ENCODE measurements at places on chromosomes 2 and 18.
A peak's percentile ranks its signal among the peaks of the same experiment; 100 is the strongest.

GRCh38 chr2:21052044-21052443, 8.2 kb upstream of the APOB start:
- DNase-seq = peak; percentile 10

GRCh38 chr18:13398631-13399030, 180.1 kb downstream of the LDLRAD4 start:
- DNase-seq = no peak

- no peak for DNase-seq
Observed at GRCh38 chr2:126752876-126753275, 96.9 kb downstream of the GYPC start.

DNA sequence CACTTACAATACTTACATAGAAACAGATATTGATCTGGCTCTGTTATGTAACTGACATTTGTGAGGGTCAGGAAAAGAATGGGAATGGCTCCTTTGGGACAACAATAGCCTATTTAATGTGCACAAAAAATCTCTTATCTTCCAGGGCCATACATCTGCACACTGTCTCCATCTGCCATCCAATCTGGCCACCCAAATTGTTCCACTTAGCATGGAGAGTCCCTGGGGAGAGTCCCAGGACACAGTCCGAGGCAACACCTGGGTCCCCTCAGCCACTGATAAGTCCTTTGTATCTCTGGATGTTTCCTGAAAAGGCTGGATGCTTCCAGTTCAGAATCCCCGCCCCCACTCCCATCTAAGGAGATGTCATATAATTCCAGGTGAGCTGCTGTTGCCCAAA, 274.2 kb upstream of the NCKAP5 start:
- DNase-seq = no peak

GRCh38 chr2:226622484-226622883, 177.1 kb downstream of the IRS1 start:
- DNase-seq = peak; percentile 50

DNA sequence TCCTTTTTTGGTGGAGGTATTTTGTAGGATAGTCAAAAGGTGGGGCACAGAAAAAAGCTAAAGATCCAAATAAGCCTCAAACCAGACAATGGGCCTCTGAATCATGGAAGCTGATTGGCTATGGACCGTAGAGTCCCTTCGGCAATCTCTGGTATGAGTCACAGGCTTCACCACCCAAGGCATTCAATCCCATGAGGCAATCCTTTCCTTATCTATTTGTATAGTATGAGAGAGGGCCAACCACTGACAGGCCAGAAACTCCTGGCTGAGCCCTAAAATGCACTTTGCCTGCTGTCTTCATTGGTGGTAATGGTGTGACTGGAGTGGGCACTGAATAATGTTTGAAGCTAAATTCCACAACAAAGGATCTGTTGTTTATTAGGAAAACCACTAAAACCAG, 38.7 kb upstream of the MEX3C start:
- no peak for DNase-seq

DNA sequence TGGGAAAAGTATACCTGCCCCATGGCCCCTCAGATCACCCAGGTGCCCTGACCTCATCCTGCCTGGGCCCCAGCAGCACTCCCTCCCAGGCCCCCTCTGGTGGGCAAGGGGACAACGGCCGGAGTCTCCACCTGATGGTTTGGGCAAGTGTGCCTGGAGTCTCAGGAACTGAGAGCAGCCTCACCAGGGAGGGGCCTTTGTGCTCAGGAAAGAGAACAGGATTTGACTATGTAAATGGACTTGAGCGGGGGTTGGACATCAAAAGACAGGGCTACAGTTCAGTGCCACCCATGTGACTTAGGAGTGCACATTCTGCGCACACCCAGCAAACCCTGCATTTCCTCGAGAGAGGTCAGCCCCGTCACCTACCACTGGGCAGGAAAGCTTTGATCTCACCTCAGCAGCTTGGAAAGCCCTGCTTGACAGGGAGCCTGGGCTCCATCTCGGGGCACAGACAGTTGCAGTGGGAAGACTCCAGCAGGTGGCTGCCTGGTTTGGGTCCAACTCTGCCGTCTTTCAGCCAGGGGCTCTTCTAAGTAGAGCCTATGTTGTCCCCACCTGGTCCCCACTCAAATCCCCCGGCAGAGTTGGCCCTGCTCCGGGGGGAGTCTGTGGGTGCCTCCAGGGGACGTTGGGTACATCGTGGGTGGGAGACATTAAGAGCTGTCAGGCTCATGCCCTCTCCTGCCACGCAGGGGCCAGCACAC, 3.3 kb downstream of the INPP5D start:
- peak; percentile 78 for DNase-seq

GRCh38 chr18:62187543-62188510, 772 bp downstream of the RELCH start:
- peak; percentile 68 for DNase-seq

GRCh38 chr2:42792087-42792582, 248 bp downstream of the HAAO start:
- no peak for DNase-seq

DNA sequence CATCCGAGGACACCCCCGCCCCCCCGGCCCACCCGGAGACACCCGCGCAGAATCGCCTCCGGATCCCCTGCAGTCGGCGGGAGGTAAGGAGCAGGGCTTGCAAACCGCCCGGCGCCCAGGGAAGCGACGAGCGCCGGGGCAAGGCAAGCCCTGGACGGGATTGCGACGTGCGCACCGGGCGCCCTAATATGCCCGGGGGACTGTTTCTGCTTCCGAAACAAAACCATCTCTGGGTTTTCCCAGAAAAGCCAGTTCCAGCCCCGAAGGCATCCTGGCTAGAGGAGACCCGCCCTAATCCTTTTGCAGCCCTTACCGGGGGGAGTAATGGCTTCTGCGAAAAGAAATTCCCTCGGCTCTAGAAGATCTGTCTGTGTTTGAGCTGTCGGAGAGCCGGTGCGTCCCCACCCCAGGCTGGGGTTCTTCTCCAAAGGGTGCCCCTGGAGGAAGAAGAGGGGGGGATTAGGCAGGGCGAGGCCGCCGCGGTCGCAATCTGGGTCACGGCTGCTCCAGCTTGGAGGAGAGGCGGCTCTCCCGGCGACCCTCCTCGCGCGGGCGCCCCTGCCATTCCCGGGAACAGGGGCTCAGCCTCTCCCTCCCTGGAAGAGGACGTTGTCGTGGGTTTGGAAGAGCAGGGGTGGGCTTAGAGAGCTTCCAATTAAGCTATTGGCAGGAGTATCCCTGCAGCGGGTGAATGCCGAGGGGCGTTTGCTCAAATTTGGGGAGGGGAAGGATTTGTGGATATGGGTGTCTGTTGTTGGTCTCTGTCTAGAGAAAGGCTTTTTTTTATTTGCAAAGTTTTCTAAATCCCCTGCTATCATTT, 521 bp downstream of the MYCN start:
- peak; percentile 52 for DNase-seq

- DNase-seq = no peak
Observed at GRCh38 chr2:220219371-220219770, 591.9 kb downstream of the SLC4A3 start.

DNA sequence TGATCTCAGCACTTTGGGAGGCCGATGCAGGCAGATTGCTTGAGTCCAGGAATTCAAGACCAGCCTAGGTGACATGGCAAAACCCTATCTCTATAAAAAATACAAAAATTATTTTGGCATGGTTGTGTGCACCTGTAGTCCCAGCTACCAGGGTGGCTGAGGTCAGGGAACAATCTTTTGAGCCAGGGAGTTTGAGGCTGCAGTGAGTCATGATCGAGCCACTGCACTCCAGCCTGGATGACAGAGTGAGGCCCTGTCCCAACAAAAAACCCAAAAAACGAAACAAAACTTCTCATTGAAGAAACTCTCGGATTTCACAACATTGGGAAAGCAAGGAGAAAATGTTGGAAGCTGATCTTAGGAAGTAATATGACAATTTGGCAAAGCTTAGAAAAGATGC, 317.3 kb upstream of the MGAT5 start:
- no peak for DNase-seq

GRCh38 chr2:241275504-241275903, 40.0 kb downstream of the HDLBP start:
- no peak for DNase-seq

DNA sequence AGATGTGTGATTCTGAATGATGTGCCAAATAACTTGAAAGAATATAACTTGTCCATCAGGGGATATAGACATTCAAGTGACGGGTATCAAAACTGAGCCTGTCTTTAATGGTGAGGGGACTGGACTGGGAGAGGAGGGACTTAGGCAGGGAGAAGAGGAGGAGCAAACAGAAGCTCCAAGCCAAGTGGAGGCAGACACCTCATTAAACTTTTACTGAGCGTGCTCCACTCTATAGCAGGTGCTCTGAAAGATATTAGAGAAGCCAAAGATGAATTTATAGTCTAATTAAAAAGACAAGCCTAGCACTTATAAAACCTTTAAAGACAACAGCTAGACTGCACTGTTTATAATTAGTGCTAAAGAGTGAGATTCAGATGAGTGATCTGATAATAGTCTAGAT, 47.7 kb upstream of the SMAD2 start:
- no peak for DNase-seq

DNA sequence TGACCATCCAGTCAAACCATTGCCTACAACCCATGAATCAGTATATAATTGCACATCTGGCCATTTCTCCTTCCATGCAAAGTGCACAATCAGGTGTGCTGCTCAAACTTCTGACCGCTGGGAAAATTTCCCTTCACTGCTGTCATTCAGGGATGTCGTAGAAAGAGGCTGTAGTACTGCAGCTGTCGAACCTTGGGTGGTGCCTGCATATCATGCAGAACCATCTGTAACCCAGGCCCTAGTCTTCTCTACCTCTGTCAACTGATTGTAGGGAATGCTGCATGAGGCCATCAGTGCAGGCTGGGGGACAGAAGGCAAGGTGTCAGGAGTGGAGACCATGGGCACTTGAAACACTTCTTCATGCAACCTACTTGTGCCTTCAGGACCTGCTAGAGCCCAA, 267.5 kb downstream of the CALCRL start:
- DNase-seq = no peak

DNA sequence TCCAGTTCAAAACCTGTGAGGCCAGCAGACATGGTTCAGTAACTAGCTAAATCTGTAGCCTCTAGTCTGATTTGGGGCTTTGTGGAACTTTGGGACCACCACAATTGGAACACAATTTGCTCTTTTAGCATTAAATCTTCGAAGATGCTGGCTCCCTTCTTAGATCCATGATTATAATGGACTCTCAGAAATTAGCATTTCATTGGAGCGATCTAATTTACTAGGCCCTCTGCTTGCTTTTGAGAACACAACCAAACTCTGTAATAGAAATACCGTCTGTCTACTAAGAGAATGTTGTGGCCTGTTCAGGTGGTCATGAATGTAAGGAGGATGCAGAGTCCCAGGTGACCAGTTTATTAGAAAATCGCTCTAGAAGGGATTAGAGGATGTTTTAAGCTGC, 70.2 kb upstream of the LYPD6B start:
- DNase-seq = no peak

DNA sequence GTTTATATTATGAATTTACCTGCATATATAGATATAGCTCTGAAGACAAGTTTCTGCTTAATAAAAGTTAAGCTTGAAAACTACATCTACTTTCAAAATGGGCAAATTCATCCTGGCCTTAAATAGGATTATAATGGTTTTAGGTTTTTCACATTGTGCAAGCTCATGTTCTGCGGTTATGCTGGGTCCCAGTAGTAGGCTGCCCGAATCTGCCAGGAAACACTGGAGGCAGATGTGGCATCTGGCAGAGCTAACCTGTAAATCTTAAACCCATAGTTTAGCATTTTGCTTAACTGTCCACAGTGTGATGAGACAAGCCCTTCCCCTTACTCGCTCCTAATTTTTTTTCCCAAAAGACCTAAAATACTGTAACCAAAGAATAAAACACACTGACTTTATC, 234.2 kb downstream of the TCF4 start:
- DNase-seq = no peak

DNA sequence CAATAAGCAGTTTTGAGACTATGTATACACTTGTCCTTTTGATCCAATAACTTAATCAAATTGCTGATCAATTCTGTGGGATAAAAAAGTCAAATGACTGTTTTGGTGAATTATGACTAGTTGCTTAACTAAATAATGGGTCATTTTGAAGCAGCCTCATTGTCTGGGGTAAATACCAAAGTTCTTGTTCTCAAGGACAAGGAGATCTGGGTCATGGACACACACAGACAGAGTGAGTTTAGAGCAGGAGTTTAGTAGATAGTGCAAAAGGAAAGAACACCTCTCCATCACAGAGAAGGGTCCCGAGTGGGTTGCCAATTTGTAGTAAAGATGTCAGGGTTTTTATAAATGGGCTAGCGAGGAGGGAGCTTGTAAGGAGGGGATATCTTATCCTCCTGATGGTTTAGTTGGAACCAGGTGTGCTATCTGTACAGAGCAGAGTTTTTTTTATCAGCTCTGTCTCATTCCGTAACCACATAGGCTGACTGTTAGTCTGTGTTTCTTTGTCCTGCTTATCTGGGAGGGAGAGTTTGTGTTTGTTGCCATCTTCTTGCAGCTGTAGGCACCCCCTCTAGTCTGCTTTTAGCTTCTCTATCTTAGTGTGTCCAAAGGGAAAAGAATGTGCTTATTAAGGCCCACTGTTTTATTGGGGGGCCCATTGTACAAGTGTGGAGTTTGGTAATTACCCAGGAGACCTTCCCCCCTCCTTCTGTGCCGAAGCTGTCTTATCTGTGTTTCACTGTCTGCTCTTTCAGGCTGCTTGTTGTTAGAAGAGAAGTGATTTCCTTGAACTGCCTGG, 48.7 kb upstream of the C1GALT1C1L start:
- DNase-seq = no peak

- DNase-seq = no peak
Observed at GRCh38 chr18:54257015-54257414, 12.3 kb upstream of the POLI start.

GRCh38 chr2:190415794-190416775, 7.9 kb downstream of the MFSD6 start:
- no peak for DNase-seq

DNA sequence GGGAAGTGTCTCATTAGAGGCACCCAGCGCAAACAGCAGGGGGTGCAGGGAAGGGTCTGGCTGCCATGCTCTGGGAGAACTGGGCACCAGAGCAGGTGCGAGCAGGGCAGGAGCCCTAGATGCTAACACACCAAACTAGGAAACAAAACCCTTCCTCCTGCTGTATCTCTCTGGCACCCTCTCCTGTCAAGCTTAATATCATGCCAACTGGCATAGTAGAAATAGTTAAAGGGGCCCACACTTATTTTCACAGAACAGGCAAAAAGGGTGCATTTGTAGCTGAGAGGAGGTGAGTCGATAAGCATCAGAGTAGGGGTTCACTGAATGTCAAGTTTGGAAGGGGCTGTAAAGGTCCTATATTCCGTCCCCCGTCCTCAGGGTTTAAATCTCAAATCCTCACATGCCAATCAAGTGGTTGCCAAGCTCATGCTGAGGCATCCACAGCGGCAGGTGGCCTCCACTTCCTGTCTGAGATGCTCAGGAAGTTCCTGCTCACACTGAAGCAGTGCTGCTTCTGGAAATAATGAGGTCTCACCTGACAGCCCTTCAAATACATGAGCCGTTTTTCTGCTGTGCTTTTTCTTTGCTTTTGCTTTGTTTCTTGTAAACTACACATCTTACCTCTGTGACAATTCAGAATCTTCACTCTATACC, 14.9 kb upstream of the ACKR3 start:
- no peak for DNase-seq
